ENCODE measurements at places on chromosomes 13 and 19. TPM values are rescaled to one million over a fixed set of nuclear protein-coding genes. Genes with fewer than 3 reads are reported as not detected.

DKKL1 gene
- total RNA-seq = 0.33 TPM

ZNF837 gene
- total RNA-seq = 1.7 TPM

ZNF540 gene
- not detected for total RNA-seq

RRAS gene
- 103 TPM for total RNA-seq

PLEKHG2 gene
- total RNA-seq = 114 TPM

BCAM gene
- 70.1 TPM for total RNA-seq

LSM7 gene
- 123 TPM for total RNA-seq

SMIM44 gene
- total RNA-seq = not detected

KMT2B gene
- total RNA-seq = 57.5 TPM

PGLYRP1 gene
- total RNA-seq = not detected

GAPDHS gene
- not detected for total RNA-seq

TMEM86B gene
- 3.9 TPM for total RNA-seq

TLE6 gene
- total RNA-seq = 4.4 TPM

TEX29 gene
- total RNA-seq = not detected

PEPD gene
- 120 TPM for total RNA-seq

KIR3DL1 gene
- not detected for total RNA-seq

DACH1 gene
- not detected for total RNA-seq

CBY2 gene
- total RNA-seq = not detected

UBE2L5 gene
- total RNA-seq = not detected

ADGRE2 gene
- total RNA-seq = 1.1 TPM

GALP gene
- total RNA-seq = not detected

GRIN3B gene
- total RNA-seq = 3.2 TPM

APOC4 gene
- not detected for total RNA-seq

TDRD12 gene
- total RNA-seq = 0.23 TPM

PEAK3 gene
- total RNA-seq = 0.18 TPM

ZIM2 gene
- total RNA-seq = not detected

ADPRHL1 gene
- total RNA-seq = 16.3 TPM

CPB2 gene
- not detected for total RNA-seq

CACNA1A gene
- total RNA-seq = 0.03 TPM

JAK3 gene
- 0.14 TPM for total RNA-seq

EDDM13 gene
- total RNA-seq = not detected

SIGLEC5 gene
- not detected for total RNA-seq

RPL18A gene
- total RNA-seq = 2,148 TPM
